GM03348 (cell line): ENCODE measurements at places on chromosomes 7 and 10.

DNA sequence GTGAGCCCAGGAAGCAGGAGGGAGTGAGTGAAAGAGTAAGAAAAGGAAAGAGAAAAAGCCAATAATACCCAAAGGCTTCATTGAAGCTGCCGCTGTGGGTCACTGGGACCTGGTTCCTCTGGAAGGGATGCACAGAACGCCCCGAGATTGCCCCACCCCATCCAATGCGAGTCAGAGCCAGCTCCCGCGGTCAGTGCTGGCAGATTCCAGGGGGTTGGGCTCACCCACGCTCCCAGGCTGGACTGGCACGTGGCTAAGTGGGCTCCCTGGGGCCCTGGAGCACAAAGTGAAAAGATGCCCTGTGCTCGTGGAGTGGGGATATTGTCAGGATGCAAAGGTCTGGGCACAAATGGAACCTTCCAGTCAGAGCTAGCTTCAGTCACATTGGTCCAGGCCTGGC lies 117.0 kb downstream of the OAT start:
- DNase-seq = no peak

DNA sequence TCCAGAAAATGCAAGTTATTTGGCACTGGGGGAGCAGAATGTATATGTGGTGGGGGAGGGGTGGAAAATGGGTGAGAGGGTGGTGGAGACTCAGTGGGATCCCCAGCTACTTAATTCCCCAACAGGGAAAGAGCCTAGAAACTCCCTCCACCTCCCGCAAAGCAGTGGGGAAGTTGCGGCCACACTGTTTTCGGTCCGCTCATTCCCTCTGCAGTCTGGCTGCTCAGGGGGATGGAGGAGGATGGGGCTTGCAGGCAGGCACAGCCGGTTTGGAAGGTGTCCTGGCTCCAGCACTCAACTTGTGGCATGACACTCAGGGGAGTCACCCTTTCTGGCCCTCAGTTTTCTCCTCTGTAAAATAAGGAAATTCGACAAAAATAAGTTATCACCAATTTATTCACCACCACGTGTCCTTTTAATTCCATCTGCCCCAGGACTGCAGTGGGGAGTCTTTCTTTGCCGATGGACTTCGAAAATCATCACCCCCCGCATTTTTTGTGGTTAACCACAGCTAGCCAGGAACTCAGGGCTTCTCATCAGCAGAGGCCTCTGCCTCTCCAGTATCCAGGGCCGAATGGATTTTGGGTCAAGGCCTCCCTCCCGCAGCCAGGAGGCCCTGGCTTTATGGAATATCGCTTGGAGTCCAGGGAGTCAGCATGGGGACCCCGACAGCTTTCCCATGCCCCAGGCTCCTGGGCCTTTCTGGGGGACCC lies 1.6 kb upstream of the HTRA1 start:
- DNase-seq = peak; percentile 39

- peak; percentile 64 for DNase-seq
These were observed 278.8 kb downstream of the CACNA2D1 start for GRCh38 chr7:82164813-82165212.

DNA sequence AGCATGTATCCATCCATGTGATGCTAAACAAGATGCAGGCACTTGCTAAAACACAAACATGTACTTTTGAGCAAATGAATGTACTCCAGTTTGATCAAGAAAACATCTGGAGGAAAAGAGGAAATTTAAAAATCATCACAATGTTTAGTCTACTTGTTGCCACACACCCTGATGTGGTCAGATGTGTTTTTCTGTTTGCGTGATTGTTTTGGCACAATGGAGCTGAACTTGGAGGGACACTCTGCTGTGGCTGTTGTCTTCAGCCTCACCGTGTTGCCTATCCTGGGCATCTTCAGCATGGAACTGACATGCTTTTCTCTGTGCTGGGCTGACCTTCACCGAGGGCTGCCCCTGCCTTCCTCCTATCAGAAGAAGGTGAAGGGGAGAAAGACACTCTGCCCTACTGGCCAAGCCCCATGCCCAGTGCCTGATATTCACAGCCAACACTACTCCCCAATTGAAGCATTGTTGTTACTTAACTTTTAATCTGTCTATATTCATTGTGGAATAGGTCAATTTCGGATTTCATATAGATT lies 268.3 kb upstream of the IGFBP3 start:
- no peak for DNase-seq

DNA sequence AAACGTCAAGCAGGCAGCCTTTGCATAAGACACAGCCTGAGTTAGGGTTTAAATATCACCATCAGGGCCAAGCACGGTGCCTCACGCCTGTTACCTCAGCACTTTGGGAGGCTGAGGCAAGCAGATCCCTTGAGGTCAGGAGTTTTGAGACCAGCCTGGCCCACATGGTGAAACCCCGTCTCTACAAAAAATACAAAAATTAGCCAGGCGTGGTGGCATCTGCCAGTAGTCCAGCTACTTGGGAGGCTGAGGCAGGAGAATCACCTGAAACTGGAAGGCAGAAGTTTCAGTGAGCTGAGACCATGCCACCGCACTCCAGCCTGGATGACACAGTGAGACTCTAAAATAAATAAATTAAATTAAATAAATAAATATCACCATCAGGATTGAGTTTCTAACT lies 33.0 kb downstream of the SRPK2 start:
- no peak for DNase-seq

DNA sequence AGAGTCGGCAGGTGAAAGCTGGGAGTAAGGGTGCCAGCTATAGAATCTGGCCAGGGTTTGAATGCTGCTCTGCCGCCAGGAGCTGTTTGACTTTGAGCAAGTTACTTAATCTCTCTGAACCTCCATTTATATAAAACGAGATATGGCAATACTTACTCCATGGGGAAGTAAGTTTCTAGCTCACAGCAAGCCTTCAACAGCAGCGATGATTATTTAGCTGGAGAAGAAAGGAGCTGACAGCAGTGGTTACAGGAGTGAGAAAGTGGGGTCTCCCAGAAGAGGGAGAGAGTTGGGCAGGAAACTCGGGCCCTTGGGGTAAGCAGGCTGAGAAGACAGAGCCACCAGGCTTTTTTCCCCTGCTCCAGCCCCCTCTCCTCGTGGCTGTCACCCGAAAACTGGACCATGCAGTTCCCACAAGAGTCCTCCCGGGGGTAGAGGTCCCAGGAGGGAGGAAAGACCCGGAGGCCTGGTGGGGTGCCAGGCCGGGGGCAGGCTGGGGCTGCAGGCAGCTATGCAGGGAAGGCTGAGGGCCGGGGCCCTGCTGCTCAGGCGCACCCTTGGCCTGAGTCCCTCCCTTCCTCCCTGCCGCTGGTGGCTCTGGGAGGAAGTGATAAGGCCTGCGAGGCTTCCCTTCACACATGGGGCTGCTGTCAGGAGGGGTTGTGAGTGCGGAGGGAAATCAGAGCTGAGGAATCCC lies 3.5 kb downstream of the NOS3 start:
- DNase-seq = no peak

- no peak for DNase-seq
These were observed 87.7 kb upstream of the PITRM1 start for GRCh38 chr10:3260066-3260834.

DNA sequence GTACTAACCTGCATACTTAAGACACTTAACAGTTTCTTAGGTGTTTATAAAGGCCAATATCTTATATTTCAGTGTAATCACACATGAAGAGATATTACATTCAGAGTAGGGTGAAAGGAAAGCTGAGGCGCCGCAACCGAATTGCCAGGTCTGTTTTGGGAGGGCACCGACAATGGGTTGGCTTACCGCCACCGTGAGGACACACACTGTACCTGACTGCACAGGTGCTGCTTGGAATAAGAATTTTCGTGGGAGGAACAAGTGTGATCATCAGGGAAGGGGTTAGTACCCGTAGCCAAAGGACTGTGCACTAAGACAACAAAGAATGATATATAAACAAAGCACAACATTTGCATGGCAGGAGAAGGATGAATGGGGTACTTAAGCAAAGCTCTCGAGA lies 591.8 kb downstream of the SUGCT start:
- no peak for DNase-seq

DNA sequence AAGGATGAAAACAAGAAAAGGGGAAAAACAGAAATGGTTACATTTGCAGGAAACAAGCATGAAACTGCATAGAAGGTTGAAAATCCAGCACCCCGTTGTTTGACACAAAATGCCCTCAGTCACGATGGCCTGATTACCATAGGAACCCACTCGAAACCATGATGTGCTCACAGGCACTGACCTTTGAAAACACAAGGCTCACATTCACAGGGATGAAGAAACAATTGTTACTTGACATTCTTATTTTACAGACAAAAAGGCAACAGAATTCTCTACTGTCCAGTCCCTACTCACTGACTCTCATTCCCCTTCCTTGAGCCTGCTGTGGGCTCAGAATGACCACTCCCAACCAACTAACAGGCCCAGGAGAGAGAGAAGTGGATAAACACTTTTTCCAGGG lies 131.4 kb upstream of the PDLIM1 start:
- no peak for DNase-seq

GRCh38 chr10:70809726-70810125 lies 6.0 kb upstream of the SGPL1 start:
- DNase-seq = no peak

- DNase-seq = no peak
These were observed 83.9 kb downstream of the MKX start for GRCh38 chr10:27661514-27662286.

DNA sequence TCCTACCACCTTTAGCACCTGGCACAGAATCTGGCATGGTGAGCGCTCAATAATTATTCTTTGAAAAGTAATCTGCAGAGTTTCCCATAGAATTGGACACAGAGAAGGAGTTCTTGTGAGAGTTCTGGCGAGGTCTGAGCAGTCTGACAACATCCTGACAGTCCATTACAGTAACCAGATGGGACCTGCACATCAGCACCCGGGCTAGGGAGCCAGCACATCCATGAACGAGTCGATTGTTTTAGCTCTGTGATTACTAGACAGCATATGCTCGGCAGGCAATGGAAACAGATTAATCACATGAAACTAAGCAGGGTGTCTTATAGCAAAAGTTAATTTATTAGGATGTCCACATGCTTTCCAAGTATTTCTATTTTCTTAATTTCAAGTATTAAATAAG lies 96.7 kb downstream of the SEMA3D start:
- no peak for DNase-seq

DNA sequence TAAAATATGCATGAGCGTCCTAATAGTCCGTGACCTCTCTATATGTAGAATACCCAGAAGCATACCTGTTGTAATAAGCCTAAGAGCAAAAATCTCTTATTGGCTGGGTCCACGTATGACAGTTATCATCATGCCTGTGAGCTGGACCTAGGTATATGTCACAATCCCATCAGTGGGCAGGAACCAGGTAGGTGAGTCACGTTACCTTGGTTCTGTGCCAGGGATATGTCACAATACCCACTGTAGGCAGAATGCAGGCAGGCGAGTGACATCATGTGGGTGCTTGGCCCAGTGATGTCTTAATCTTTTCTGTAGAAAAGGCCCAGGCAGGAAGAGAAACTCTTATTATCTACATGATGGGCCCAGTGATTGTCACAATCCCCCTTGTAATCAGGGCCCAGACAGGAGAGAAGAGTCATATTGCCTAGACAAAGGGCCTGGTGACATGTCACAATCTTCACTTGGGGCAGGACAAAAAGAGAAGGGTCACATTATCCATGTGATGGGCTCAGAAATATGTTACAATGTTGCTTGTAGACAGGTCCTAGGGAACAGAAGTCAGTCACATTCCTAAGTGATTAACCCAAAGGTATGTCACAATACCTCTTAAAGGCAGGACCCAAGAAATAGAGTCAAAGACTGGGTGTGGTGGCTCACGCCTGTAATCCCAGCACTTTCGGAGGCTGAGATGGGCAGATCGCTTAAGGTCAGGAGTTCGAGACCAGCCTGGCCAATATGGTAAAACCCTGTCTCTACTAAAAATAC lies 12.9 kb upstream of the ZNF736 start:
- DNase-seq = no peak

- DNase-seq = peak; percentile 28
These were observed 21.3 kb upstream of the HSPB1 start for GRCh38 chr7:76281006-76281705.

DNA sequence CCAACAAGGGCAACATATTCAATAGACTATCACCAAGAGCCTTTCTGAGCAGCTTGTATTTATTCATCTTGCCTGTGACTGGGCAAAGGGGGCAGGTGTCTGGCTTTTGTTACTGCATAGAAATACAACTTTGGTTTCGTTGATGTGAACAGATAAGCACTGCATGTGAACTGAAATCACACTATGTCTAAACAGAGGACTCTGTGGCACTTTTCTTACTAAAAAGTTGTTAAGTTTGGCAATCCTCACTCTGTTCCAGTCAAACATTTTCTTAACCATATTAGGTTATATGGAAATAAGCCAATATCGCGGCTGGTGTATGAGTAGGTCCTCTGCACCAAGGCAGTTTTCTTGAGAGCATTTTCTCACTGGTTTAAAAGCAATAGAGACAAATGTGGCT lies 48.5 kb downstream of the CALD1 start:
- peak; percentile 35 for DNase-seq

- DNase-seq = no peak
These were observed 740.5 kb downstream of the REEP3 start for GRCh38 chr10:64261676-64262075.

- no peak for DNase-seq
These were observed 48.3 kb upstream of the MYL10 start for GRCh38 chr7:101677391-101677790.

GRCh38 chr7:32093415-32094408 lies 23.5 kb upstream of the PDE1C start:
- DNase-seq = peak; percentile 82

DNA sequence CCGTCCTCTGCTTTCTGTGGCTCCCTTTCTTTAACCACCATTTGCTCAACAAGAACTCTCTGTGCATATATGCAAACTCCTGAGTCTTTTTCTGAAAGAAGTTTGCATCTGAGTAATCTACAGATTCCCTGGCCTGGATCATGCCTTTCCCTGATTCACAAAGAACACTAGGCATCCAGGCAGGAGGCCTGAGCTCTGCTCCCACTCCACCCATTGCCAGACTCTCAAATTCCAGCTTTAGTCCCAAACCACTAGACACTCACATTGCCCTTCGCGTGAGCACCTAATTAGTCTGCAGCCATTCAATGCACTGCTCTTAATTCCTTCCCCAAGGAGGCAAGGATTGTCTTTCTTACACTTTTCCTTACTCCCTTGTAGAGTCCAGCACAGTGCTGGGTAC lies 60.9 kb downstream of the ABCC2 start:
- peak; percentile 35 for DNase-seq

DNA sequence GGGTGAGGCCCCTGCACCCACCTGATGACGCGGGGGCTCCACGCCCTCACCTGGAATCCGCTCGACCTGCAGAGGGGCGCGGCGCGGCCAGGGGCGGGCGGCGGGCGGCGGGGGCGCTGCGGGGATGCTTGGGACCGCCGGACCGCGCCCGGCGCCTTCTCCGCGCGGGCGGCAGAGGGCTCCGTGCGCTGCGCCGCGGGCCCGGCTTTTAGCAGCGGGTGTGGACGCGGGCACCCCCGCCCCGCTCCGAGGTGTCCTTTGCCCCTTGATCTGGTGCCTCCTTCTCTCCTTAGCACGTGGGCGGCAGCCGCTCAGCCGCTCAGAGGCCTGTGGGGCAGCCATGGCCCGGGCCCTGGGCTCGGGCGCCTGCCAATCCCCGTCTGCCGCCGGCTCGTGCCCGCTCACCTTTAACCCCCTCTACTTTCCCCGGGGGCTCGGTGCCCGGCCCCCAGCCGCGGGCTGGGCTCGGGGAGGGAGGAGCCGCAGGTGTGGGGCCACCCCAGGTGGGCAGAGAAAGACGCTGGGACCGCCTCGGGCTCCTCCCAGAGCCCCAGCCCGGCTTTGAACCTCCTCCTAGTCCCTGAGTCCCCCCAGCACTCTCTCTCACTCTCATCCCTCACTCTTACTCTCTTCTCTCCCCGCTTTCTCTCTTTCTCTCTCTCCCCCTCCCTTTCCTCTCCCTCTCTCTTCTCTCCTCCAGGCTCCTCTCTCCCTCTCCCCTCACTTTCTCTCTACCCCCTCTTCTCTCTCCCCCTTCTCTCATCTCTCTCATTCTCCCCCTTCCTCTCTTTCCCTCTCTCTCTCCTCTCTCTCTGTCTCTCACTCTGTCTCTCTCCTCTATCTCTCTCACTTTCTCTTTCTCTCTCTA lies 19.7 kb upstream of the VPS37D start:
- peak; percentile 54 for DNase-seq
